ENCODE measurements at places on chromosomes 16 and 17. TPM values are rescaled to one million over a fixed set of nuclear protein-coding genes. Genes with fewer than 3 reads are reported as not detected.

GRCh38 chr16:20846030-20846429, 39.7 kb downstream of the REXO5 start:
- no peak for DNase-seq

GRCh38 chr17:29577001-29577370, 8.5 kb downstream of the TP53I13 start:
- no peak for DNase-seq

- DNase-seq, result no peak
Observed at GRCh38 chr17:81483085-81483861, 29.3 kb downstream of the ACTG1 start.

- no peak for DNase-seq
Observed at GRCh38 chr17:13485327-13485726, 116.4 kb downstream of the HS3ST3A1 start.

DNA sequence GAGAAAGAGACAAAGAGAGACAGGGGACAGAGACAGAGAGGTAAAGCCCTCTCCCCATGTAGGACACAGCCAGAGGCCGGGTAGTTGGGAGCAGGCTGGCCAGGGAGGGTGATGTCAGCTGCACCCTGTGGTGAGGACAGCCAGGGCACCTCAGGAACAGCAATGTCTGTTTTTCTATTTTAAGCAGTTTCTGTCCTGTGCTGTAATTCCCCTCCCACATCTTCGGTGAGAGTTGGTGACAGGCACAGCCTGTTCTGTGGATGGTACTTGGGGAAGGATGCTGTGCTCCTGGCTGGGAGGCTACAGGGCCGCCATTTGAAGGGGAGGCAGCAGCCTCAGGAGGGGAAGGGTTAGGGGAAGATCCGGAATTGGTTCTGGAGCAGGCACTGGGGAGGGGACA, 163.5 kb downstream of the SDK2 start:
- no peak for DNase-seq

DNA sequence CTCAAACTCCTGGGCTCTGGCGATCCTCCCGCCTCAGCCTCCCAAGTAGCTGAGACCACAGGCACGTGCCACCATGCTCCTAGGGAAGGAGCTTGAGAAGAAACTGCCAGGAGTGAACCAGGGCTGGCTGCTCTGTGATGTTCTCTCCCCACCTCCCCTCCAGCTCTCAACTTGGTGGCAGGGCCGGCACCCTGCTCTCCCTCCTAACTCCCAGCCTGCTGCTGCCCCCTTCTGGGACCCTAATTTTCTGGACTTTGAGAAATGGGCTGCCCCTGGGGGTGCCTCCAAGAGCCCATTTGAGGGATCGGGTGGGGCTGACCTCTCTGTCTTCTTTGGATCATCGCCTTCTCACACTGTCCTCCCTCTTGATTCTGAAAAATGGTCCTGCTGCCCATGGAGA, 14.9 kb upstream of the STAT3 start:
- DNase-seq, result no peak

- no peak for DNase-seq
Observed at GRCh38 chr17:9446528-9446927, 129.1 kb downstream of the STX8 start.

- peak; percentile 90 for DNase-seq
Observed at GRCh38 chr17:76540381-76541300, 797 bp downstream of the PRCD start.

GRCh38 chr17:64056269-64057005, 36.0 kb upstream of the ICAM2 start:
- DNase-seq, result no peak

GRCh38 chr16:12815361-12815760, 11.7 kb upstream of the CPPED1 start:
- DNase-seq, result no peak

GRCh38 chr17:44335564-44335963, 9.5 kb upstream of the GRN start:
- no peak for DNase-seq

DNA sequence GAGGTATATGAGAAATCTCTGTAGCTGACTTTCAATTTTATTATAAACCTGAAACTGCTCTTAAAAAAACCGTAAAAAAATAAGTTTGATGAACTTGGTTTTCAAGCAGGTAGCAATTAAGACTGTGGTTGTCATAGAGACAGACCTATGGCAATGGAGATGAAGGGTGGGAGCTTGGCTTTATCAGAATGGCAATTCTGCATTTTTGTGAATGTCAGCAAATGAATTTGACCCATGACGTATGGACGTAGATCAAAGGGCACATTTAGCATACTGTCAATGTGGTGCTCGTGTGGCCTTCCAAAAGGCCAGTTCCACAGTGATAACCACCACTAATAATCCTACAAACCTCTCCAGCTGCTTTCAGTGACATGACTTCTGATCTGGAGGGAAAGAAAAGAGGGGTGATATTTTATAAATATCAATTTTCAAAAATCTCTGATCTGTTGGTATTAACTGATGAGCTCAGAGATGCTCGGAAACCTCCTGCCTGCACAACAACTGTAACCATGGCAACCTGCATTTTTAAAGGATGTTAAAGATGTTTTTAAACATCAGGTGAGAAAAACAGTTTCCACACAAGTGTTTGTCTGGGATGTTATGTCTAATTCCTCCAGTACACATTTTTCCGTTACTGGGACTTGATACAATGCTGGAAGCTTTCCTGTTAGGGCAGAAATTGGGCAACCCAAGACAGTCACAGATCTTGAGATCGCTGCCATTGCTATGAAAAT, 533.7 kb downstream of the CDH13 start:
- no peak for DNase-seq

DNA sequence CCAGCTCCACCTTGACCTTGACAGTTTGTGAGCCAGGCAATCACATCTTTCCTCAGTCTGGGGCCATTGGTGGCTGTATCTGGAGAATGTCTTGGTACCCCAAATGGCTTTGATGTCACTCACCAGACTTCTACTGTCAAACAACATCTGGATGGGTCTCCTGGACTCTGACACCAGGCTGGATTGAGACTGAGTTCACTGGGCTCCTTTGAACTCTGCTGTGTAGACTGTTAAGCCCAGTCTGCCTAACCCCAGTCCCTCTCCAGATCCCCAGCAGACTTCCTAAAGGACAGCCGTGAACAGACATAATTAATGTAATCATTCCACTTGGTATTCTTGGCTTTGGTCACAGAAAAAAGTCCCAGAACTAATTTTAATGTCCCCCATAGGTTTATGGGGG, 84.1 kb upstream of the KIFC3 start:
- DNase-seq, result no peak

GRCh38 chr17:66670206-66670605, 164.7 kb upstream of the CACNG5 start:
- DNase-seq, result no peak

GRCh38 chr17:29469276-29469675, 79.1 kb downstream of the TAOK1 start:
- DNase-seq, result no peak

DNA sequence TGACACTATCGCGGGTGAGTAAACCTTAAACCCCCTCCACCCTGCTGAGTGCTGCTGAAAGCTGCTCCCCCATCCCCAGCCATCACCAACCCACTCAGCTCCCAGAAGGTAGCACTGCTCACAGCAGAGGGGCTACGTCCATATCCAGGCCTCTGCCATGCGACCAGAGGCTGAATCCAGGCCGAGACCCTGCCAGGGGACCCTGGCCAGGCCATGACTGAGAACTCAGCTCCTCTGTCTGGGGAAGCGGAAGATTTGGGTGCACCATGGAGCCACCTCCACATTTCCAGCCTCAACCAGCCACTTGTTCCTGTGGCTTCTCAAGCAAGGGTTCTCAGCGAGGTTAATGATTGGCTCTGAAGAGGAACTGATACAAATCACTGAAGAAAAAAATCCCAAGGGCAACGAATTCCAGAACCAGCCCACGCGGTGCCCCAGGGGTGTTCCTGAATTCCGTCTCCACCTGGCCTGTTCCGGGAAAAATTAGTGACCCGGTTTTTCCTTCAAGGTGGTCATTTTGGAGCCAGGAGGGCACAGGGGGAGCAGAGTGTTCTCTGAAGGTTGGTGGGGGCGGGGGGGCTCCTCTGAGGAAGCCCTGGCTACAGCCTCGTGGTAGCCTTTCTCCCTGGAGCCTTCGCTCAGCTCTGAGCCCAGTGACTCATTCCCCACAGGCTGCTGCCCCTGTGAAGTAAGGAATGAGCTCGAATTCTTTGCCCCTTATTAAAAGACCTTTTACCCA, 9.3 kb upstream of the SLC16A5 start:
- DNase-seq, result no peak

GRCh38 chr16:86322283-86322682, 188.0 kb upstream of the FOXF1 start:
- DNase-seq, result no peak

DNA sequence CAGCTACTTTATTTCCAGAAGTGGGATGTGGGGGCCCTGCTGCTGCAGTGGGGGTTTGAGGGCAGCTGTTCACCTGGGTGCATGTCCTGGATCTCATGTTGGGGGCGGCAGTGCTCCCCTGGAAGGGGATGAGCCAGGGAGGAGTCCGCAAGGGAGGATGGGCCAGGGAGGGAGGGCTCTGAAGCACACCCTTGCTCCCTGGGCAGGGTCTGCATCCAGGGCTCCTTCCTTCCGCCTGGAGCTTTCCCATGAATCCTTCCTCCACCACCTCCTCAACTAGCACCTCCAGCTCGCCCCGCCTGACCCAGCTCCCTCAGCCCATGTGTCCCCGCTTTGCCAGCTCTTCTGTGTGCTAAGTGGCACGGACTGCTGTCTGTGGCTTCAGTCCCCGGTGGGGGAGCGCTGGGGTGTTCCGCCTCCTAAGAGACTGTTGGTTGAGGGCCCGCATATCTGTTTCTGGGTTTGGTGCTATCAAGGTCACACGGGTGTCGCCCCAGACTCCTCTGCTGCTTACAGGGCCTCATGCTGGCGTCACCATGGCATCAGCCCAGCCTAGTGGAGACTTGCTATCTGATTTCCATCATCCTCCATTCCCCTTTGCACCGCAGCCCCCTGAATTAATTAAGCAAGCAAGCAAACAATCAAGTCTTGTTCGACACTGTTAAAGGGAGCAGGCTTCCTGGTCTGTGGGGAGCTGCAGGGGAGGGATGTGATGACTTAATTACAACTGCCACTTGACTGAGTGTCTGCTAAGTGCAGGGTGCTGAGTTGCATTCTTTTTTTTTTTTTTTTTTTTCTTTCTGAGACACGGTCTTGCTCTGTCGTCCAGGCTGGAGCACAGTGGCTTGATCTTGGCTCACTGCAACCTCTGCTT, 71.8 kb downstream of the PRKCA start:
- DNase-seq, result no peak

DNA sequence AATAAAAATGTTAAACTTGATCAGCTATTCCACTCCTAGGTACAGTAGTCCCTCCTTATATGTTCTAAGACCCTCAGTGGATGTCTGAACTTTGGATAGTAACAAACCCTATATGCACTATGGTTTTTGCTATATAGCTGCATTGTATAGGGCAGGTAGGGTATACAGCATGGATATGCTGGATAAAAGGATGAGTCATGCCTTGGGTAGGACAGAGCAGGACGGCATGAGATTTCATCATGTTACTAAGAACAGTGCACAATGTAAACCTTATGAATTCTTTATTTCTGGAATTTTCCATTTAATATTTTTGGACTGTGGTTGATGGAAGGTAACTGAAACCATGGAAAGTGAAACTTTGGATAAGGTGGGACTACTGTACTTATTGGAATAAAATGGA, 235.1 kb downstream of the CEP112 start:
- DNase-seq, result no peak

GRCh38 chr17:63402431-63403212, 43.5 kb downstream of the CYB561 start:
- no peak for DNase-seq

GRCh38 chr17:49576088-49576916, 631 bp downstream of the NXPH3 start:
- DNase-seq, result no peak

GRCh38 chr17:48472411-48473281, 42.6 kb upstream of the SKAP1 start:
- DNase-seq, result no peak

DNA sequence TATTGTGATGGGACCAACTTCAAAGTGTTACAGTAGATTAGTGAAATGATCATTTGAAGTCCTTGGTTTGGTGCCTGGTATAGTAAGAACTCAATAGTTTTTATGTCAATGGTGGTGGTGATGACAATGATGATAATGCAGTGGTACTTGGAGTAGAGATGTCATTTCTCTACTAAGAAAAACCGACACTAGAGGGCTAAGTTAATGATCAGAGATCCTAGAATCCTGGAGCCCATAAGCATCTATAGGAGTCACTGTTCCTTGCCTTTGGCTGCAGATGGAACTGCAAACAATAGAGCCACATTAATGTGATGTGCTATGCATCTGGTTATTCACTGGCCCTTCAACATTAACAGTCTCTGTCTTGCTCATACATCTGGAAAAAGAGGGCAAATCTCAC, 103.8 kb downstream of the ANKFN1 start:
- DNase-seq, result no peak

DNA sequence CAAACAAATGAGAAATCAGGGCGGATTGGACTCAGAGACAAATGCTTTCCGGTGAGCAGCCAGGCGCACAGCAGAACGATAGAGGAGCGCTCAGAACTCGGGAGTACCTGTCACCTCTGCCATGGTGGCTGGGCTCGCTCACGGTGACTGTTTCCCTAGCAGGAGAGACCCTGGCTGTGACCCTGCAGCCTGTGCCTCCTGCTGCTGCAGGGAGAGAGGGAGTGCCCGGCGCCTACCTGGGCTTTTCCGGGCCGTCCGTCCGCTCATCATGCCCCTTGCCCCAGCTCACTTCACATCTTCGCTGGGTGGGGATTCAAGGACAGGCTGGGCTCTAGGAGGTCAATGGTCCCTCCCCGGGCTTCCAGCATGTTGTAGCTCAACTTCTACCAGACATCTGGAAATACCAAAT, 14.1 kb upstream of the DNAH17 start:
- no peak for DNase-seq

GRCh38 chr16:14609716-14610115, 20.3 kb downstream of the PARN start:
- no peak for DNase-seq

- DNase-seq, result no peak
Observed at GRCh38 chr16:87931504-87931903, 4.8 kb downstream of the CA5A start.

GRCh38 chr16:286491-287297, 3.7 kb downstream of the PDIA2 start:
- no peak for DNase-seq

GRCh38 chr17:68456339-68457167, 743 bp downstream of the WIPI1 start:
- DNase-seq, result peak; percentile 78

- DNase-seq, result no peak
Observed at GRCh38 chr16:65377195-65377594, 255.3 kb upstream of the CDH11 start.

Gene PIGW
- total RNA-seq, result 6.4 TPM

Gene KRT40
- not detected for total RNA-seq

Gene TMEM100
- total RNA-seq, result 1.2 TPM

Gene PPL
- 39.4 TPM for total RNA-seq

Gene EXOC3L1
- 1.1 TPM for total RNA-seq

Gene CDH13
- total RNA-seq, result 23.0 TPM

Gene PRAC2
- 9.6 TPM for total RNA-seq

Gene KRTAP1-1
- total RNA-seq, result 1.4 TPM

Gene C17orf113
- total RNA-seq, result 4.8 TPM

Data from prostate gland (tissue), 2 donors.